Neural progenitor cell (in vitro differentiated cells): ENCODE measurements at places on chromosomes 16 and 17. TPM values are rescaled to one million over a fixed set of nuclear protein-coding genes. Genes with fewer than 3 reads are reported as not detected.

DNA sequence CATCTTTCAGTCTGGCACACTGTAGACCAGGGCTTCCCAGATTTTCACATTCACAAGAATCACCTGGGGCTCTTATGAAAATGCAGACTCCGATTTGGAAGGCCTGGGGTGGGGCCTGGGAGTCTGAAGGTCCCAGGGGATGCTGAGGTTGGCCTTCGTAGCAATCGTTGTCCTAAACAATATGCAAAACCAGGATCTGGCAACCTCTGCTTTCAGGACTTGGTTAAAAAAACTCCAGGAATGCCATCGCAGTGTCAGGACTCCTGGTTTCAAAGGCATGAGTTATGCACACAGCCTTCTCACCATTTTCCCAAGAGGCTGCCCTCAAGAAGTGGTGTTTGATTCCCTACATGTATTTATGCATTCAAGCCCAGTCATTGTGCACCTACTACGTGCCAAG lies 6.7 kb downstream of the CLEC19A start:
- no peaks in the 10 kb centered on the region for H3K27me3 ChIP-seq
- H3K4me1 ChIP-seq = peaks cover 72% of the 10 kb centered on the region
- peak overlapping the region; percentile 88 for H3K27ac ChIP-seq
- H3K36me3 ChIP-seq = no peaks in the 10 kb centered on the region
- DNase-seq = peak; percentile 54
- H3K4me3 ChIP-seq = peak overlapping the region; percentile 9

GRCh38 chr17:6427279-6427781 lies 7.6 kb downstream of the AIPL1 start:
- H3K4me3 ChIP-seq = no peak overlapping the region
- H3K27me3 ChIP-seq = no peaks in the 10 kb centered on the region
- no peak for DNase-seq
- no peaks in the 10 kb centered on the region for H3K36me3 ChIP-seq
- peaks cover 15% of the 10 kb centered on the region for H3K4me1 ChIP-seq

DNA sequence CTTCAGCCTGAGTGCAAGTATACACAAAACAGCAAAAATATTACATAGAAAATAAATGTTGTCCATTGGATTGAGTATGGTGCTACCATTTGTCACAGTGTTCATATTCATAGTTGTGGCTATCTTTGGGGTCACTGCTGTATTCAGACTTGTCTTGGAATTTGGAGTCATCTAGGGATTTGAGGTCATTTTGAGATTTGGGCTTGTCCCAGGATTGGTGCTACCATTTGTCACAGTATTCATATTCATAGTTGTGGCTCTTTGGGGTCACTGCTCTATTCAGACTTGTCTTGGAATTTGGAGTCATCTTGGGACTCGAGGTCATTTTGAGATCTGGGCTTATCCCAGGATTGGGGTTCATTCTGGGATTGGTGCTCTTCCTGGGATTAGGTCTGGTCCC lies 24.8 kb downstream of the OMG start:
- no peak overlapping the region for H3K27ac ChIP-seq
- no peak for DNase-seq
- no peaks in the 10 kb centered on the region for H3K4me1 ChIP-seq
- peaks cover 3% of the 10 kb centered on the region for H3K36me3 ChIP-seq
- H3K4me3 ChIP-seq = no peak overlapping the region
- no peaks in the 10 kb centered on the region for H3K27me3 ChIP-seq

- H3K27ac ChIP-seq = peak overlapping the region; percentile 83
- peak; percentile 87 for DNase-seq
- H3K36me3 ChIP-seq = no peaks in the 10 kb centered on the region
- peaks cover 19% of the 10 kb centered on the region for H3K4me1 ChIP-seq
- H3K4me3 ChIP-seq = peak overlapping the region; percentile 37
- H3K27me3 ChIP-seq = no peaks in the 10 kb centered on the region
Measured at GRCh38 chr17:75827308-75828075, 16.7 kb downstream of the UNC13D start.

The ABAT gene
- total RNA-seq = 7.3 and 7.9 TPM in 2 replicates

The CCL14 gene
- not detected in 2 replicates for total RNA-seq

DNA sequence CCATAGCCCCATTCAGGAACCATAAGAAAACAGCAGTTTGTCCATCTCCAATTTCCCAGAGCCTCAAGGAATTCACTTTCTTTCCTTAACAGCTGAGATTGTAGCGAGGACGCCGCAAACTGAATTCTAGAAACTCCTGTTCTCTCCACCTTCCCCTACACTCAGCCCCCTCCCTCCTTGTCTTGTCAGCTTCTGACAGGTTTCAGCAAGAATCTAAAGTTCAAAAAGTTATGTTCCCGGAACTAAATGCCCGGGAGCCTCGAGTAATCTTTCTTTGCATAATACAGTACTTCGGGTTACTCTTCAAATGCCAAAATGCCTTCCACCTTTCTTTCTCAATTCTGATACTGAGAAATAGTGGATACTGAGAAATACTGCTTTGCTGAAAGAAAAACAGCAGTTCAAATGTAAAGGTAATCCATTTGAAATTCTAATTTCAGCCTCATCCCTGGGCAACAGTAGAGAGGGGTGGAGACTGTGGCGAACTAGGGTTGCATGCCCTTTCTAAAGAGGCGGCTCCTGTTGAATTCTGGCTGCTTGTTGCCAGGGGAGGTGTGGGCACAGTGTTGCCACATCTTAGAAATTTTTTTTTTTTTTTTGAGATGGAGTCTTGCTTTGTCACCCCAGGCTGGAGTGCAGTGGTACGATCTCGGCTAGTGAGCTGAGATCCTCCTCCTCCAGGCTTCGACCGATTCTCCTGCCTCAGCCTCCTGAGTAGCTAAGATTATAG lies 63.5 kb upstream of the USP7 start:
- H3K27me3 ChIP-seq = no peaks in the 10 kb centered on the region
- H3K4me3 ChIP-seq = no peak overlapping the region
- H3K27ac ChIP-seq = no peak overlapping the region
- H3K36me3 ChIP-seq = no peaks in the 10 kb centered on the region

- H3K4me1 ChIP-seq = no peaks in the 10 kb centered on the region
- H3K4me3 ChIP-seq = no peak overlapping the region
- H3K36me3 ChIP-seq = no peaks in the 10 kb centered on the region
- no peak overlapping the region for H3K27ac ChIP-seq
- H3K27me3 ChIP-seq = no peaks in the 10 kb centered on the region
Measured at GRCh38 chr17:72299592-72299991, 178.8 kb downstream of the SOX9 start.

GRCh38 chr16:56614549-56614991 lies 6.2 kb downstream of the MT2A start:
- no peak overlapping the region for H3K4me3 ChIP-seq
- H3K36me3 ChIP-seq = no peaks in the 10 kb centered on the region
- DNase-seq = no peak

The CDH1 gene
- 1.9 and 3.3 TPM in 2 replicates for total RNA-seq

GRCh38 chr16:30691907-30692306 lies 7.1 kb upstream of the SRCAP start:
- peaks cover 70% of the 10 kb centered on the region for H3K27me3 ChIP-seq
- H3K4me1 ChIP-seq = no peaks in the 10 kb centered on the region
- DNase-seq = peak; percentile 15

GRCh38 chr16:11833951-11834695 lies 17.2 kb downstream of the RSL1D1 start:
- H3K4me1 ChIP-seq = no peaks in the 10 kb centered on the region
- no peak for DNase-seq
- H3K36me3 ChIP-seq = no peaks in the 10 kb centered on the region
- H3K4me3 ChIP-seq = no peak overlapping the region
- no peak overlapping the region for H3K27ac ChIP-seq
- H3K27me3 ChIP-seq = no peaks in the 10 kb centered on the region

DNA sequence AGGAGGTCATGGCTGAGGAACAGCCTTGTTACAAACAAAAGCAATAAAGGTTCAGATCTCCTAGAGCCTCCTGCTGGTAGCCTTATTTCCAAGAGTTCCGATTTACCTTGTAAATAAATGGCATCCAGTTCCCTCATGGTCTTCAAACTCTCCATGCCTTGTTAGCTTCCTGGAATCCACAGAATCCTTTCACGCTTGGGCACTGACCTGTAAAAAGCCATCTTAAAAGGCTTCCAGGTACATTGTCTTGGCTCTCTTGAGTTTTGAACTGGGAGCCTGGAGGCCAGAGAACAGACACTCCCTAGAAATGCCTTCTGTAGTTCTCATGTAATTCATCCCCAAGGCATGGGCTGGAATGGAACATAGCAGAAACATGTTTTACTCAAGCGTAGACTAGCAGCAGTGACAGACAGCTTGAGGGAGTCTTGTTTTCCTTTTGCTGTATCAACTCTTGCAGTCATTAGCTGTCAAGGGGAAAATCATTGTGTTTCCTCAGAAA lies 207.9 kb downstream of the SNX29 start:
- DNase-seq = peak; percentile 25
- H3K4me1 ChIP-seq = peaks cover 34% of the 10 kb centered on the region
- H3K4me3 ChIP-seq = no peak overlapping the region

- no peaks in the 10 kb centered on the region for H3K4me1 ChIP-seq
- H3K27me3 ChIP-seq = no peaks in the 10 kb centered on the region
- H3K36me3 ChIP-seq = no peaks in the 10 kb centered on the region
- H3K27ac ChIP-seq = no peak overlapping the region
Measured at GRCh38 chr16:87507351-87508069, 14.7 kb upstream of the ZCCHC14 start.

GRCh38 chr17:46035112-46035818 lies 36.2 kb downstream of the STH start:
- H3K4me3 ChIP-seq = no peak overlapping the region
- peaks cover 17% of the 10 kb centered on the region for H3K36me3 ChIP-seq
- H3K27me3 ChIP-seq = no peaks in the 10 kb centered on the region
- no peak overlapping the region for H3K27ac ChIP-seq
- DNase-seq = no peak
- H3K4me1 ChIP-seq = no peaks in the 10 kb centered on the region

GRCh38 chr17:83132251-83133081 lies 53.1 kb downstream of the METRNL start:
- H3K4me3 ChIP-seq = no peak overlapping the region
- no peak overlapping the region for H3K27ac ChIP-seq
- no peak for DNase-seq
- no peaks in the 10 kb centered on the region for H3K4me1 ChIP-seq
- no peaks in the 10 kb centered on the region for H3K36me3 ChIP-seq

GRCh38 chr17:1992541-1992940 lies 32.6 kb downstream of the RTN4RL1 start:
- H3K4me3 ChIP-seq = no peak overlapping the region
- peaks cover 14% of the 10 kb centered on the region for H3K27me3 ChIP-seq
- no peaks in the 10 kb centered on the region for H3K36me3 ChIP-seq
- H3K27ac ChIP-seq = no peak overlapping the region
- no peak for DNase-seq

- peak; percentile 76 for DNase-seq
- H3K4me1 ChIP-seq = peaks cover 7% of the 10 kb centered on the region
Measured at GRCh38 chr17:63476854-63477479, at the start of gene ACE. Gene ACE (plus strand): TSS chr17:63477061. CDS start chr17:63477095, 34 bp downstream.

- H3K27ac ChIP-seq = no peak overlapping the region
- H3K4me3 ChIP-seq = no peak overlapping the region
- H3K4me1 ChIP-seq = no peaks in the 10 kb centered on the region
- H3K36me3 ChIP-seq = no peaks in the 10 kb centered on the region
- DNase-seq = no peak
- no peaks in the 10 kb centered on the region for H3K27me3 ChIP-seq
Measured at GRCh38 chr16:26601335-26601734, 465.4 kb upstream of the C16orf82 start.

GRCh38 chr16:57993438-57993837 lies 7.0 kb downstream of the ZNF319 start:
- H3K4me3 ChIP-seq = no peak overlapping the region
- DNase-seq = no peak
- no peaks in the 10 kb centered on the region for H3K4me1 ChIP-seq
- peaks cover 4% of the 10 kb centered on the region for H3K27me3 ChIP-seq
- no peaks in the 10 kb centered on the region for H3K36me3 ChIP-seq
- H3K27ac ChIP-seq = no peak overlapping the region

DNA sequence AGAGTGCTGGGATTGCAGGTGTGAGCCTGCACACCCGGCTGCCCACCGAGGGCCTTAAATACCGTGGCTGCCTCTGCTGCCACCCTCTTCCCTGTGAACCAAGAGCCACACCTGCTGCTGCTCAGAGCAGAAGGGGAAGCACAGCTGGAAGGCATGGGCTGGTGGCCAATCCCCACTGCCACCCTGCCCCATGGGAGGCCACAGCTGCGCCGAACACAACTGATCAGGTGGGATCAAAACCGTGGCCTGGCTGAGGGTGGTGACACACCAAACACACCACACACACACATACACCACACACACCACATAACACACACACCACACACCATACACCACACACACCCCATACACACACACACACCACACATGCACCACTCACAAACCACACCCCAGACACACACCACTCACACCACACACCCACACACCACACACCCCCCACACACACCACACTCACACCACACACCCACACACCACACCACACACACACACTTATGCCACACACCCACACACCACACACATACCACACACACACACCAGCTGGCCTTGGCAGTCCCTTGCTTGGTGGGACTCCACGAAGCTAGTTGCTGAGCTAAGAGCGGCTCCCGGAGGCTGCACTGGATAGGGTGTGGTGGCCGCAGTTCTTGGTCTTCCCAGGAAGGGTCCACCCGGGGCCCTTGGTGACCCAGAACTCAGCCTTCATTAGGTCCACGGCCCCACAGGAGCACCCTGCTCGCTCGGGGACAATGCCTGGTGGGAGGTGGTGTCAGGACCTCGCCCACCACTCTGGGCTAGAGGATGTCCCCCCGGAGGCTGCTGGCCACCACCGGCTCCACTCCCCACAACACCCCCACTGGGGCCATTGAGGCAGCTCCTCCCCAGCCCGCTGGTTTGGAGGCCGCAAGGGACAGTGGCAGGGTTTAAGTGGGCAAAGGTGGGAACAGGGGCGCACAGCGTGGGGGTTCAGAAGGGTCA lies 14.9 kb downstream of the CEP131 start:
- H3K36me3 ChIP-seq = no peaks in the 10 kb centered on the region
- no peaks in the 10 kb centered on the region for H3K4me1 ChIP-seq
- no peak overlapping the region for H3K27ac ChIP-seq

DNA sequence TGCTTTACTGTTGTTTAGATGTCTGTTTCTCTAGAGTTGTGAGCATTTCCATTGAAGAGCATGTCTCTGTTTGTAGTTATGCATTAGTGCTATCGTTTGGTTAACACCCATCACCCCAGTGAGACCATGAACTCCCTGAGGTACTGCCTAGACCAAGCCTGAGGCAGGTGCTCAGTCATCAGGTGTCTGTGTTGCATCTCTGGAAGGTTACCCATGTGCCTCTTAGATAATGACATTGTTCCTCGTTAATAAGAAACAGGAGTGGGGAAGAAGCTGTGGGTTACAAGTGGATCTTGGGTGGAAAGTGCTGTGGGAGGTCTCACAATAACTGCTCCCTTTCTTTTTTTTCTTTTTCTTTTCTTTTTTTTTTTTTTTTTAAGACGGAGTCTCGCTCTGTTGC lies 18.3 kb downstream of the DNAJA3 start:
- no peaks in the 10 kb centered on the region for H3K4me1 ChIP-seq
- no peak overlapping the region for H3K4me3 ChIP-seq
- H3K27ac ChIP-seq = no peak overlapping the region
- no peaks in the 10 kb centered on the region for H3K27me3 ChIP-seq
- DNase-seq = no peak
